ENCODE measurements at places on chromosomes 5 and 9.

DNA sequence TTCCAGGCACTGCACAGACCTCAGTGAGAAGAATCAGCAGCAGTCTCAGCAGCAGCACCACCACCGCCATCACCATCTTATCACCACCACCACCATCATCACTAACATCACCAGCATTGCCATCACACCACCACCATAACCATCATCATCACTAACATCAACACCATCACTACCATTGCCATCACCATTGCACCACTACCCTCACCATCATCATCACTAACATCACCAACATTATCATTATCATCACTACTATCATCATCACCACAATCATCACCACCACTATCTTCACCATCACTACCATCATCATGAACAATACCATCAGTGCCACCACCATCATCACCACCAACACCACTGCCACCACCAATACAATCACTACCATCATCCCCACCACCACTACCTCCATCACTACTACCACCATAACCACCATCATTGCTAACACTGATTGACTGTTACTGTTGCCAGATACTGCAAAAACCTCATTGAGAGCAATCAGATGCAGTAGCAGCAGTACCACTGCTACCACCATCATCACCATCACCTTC is 61.7 kb downstream of the ABLIM3 start:
- no peak for DNase-seq

GRCh38 chr9:80086822-80087345 is 515.1 kb downstream of the TLE4 start:
- DNase-seq: no peak

- peak; percentile 73 for DNase-seq
These were observed at the start of gene WDR31 for GRCh38 chr9:113340011-113340699. Gene WDR31, minus strand, starts transcription at chr9:113340275. Its CDS starts 8,253 bp downstream, at chr9:113332022.

- DNase-seq: no peak
These were observed 41.7 kb upstream of the NSMF start for GRCh38 chr9:137500666-137501397.

GRCh38 chr5:134451936-134452505 is 40.3 kb upstream of the CDKN2AIPNL start:
- DNase-seq: no peak

DNA sequence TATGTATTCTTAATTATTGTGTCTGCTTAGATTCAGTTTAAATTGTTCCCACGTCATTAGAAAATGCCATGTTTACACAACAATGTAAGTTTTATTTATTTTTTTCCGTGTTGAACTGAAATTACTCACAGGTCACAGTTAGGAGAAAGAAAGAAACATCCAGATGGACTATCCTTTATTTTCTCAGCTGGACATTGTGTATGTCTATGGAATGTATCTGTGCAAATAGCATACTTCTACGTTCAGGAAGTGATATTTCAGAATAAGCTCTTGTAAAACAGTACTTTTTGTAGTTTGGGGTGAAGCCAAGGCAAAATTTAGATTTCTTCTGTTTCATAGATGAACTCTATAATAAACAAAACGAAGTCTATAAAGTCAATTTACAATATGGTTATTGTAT is 249.0 kb upstream of the ZNF608 start:
- DNase-seq: no peak
